ENCODE measurements at places on chromosomes 5 and 9. TPM values are rescaled to one million over a fixed set of nuclear protein-coding genes. Genes with fewer than 3 reads are reported as not detected.

The WNT8A gene
- not detected for total RNA-seq

The PSMD5 gene
- 31.3 TPM for total RNA-seq

The RASGRF2 gene
- total RNA-seq, result 25.2 TPM

The CEP72 gene
- total RNA-seq, result 15.7 TPM

The GMCL2 gene
- total RNA-seq, result not detected

The DHFR gene
- 9.3 TPM for total RNA-seq

The RIOK2 gene
- total RNA-seq, result 25.1 TPM

The CCL28 gene
- total RNA-seq, result 16.2 TPM

The ABCA1 gene
- total RNA-seq, result 0.44 TPM

The SPINK4 gene
- total RNA-seq, result not detected

The GNA14 gene
- total RNA-seq, result not detected
